ENCODE measurements at places on chromosomes 5 and 9.
A peak's percentile ranks its signal among the peaks of the same experiment; 100 is the strongest.

DNA sequence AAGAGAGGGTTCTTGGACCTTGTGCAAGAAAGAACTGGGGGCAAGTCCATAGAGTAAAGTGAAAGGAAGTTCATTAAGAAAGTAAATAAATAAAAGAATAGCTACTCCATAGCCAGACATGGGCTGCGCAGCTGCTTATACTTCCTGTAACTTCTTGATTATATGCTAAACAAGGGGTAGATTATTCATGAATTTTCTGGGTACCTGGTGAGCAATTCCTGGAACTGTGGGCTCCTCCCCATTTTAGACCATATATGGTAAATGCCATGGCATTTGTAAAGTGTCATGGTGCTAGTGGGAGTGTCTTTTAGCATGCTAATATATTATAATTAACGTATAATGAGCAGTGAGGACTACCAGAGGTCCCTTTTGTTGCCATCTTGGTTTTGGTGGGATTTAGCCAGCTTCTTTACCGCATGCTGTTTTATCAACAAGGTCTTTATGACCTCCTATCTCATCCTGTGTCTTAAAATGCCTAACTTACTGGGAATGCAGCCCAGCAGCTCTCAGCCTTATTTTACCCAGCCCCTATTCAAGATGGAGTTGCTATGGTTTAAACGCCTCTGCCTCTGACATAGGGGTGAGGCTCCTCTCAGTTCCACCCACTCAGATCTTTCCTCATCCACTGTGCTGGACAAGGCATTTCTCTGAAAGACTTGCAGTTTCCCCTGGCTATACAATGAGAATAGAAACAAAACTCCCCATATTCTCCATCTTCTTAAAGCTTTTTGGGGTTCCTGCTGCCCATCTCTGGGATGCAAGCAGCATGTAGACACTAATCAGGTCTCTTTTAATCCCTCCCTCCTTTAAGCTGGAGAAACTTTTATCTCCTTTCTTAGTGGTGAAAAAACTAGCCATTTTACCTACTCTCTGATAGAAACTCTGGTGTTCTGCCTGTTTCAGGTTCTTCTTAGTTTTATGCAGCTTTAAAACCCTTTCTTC lies 91.2 kb downstream of the ARRDC3 start:
- no peak for DNase-seq

DNA sequence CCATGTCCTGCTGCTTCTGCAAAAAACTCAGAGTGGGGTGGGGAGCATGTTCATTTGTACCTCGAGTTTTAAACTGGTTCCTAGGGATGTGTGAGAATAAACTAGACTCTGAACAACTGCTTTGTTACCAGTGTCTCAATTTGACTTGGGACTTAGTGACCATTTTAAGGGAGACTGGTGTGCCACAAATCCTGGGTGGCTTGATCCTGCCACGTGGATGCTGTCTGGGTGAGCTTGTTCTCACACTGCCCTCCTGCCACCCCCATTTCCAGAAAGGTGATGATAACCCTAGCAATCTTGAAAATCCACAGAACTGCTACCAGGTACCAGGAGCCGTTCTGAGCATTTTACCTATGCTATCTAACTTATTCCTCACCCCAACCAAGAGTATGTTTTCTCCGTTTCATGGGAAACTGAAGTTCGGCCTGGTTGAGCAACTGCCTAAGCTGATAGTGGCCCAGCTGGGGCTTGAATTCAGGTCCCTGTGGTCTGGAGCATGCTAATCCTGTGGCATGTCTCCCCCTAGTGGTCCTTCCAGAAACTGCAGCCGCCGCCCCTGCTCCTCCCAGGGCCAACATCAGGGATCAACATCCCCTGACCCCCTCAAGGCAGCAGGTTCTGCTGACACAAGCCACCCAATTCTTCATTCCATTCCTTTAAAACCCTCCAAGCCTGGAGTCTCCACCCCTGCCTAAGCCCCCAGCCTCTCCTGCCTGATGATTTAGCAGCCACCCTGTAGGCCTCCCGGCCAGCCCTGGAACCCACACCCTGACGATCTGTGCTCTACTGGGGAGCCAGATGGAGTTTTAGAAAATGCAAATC lies 2.8 kb downstream of the IL3 start:
- DNase-seq = peak; percentile 76

GRCh38 chr5:110925398-110925797 lies 146.1 kb upstream of the TSLP start:
- DNase-seq = no peak

DNA sequence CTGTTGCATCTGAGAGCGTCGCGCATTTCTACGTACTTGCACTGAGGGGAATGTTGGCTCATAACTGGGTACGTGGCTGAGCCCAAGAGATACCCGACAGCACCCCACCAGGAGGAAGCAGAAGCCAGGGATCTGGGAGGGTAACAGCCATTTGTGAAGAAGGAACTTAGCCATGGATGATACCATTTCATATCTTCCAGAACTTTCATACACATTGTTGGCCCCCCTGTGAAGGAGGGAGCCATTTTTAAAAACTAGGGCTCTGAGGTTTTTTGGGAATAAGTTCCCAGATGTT lies 101.4 kb upstream of the SLC44A1 start:
- no peak for DNase-seq

GRCh38 chr9:137708590-137709284 lies 89.9 kb downstream of the EHMT1 start:
- no peak for DNase-seq

DNA sequence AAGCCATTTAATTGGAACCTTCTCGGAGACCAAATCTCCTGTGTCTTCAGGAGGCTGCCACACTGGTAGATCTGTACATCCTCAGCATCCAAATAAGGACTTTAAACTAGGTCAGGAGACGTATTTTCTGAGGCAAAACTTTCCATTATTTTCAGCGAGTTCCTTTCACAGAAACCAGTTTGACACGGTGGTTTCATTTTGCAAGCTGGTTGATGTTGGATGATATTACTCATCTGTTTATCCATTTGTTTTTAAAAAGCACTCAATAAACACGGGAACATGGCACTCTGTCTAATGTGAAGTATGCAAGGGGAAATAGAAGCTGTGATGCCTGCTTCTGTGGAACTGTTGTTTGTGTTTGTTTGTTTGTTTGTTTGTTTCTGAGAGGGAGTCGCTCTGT lies 199.6 kb downstream of the ERCC6L2 start:
- DNase-seq = no peak

- no peak for DNase-seq
Measured at GRCh38 chr9:80125731-80126264, 554.0 kb downstream of the TLE4 start.

- DNase-seq = no peak
Measured at GRCh38 chr9:131238402-131239021, 37.8 kb downstream of the FAM78A start.

- no peak for DNase-seq
Measured at GRCh38 chr5:38548064-38548759, 8.2 kb downstream of the LIFR start.

DNA sequence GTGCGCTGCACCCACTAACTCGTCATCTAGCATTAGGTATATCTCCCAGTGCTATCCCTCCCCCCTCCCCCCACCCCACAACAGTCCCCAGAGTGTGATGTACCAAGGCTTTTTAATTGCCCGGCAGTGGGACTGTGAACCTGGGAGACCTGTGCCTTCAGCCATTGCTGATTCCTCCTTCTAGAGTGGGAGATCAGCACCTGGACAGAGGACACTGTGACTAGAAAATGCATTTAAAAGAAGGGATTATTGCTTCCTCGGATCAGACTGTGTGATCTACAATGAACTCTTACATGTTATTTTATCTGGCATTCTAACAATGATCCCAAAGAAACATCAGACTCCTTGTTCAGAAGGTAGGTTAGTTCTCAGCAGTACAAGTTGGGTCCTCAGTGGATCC lies 25.9 kb downstream of the CTSL start:
- no peak for DNase-seq
